ENCODE measurements at places on chromosomes 12 and 14. TPM values are rescaled to one million over a fixed set of nuclear protein-coding genes. Genes with fewer than 3 reads are reported as not detected.

Gene DEGS2
- 28.7 TPM for total RNA-seq

Gene A2M
- total RNA-seq, result 971 TPM

GRCh38 chr14:23245282-23245681, 7.5 kb downstream of the RNF212B start:
- H3K27ac ChIP-seq, result peak overlapping the region; percentile 90
- peak; percentile 34 for DNase-seq
- no peaks in the 10 kb centered on the region for H3K36me3 ChIP-seq
- no peak overlapping the region for H3K4me3 ChIP-seq
- peaks cover 23% of the 10 kb centered on the region for H3K4me1 ChIP-seq

Gene SLC2A14
- not detected for total RNA-seq
